Natural killer cell treated with Interleukin-12 subunit alpha and Interleukin-12 subunit beta and Interleukin-15 and Interleukin-18, amount 100 ng/mL, for 72 hours (primary cell): ENCODE measurements at places on chromosomes 1 and 21. TPM values are rescaled to one million over a fixed set of nuclear protein-coding genes. Genes with fewer than 3 reads are reported as not detected.

The FGR gene
- 60.0 TPM for total RNA-seq

The WDR64 gene
- total RNA-seq: not detected

The PLXNA2 gene
- total RNA-seq: 1.3 TPM

The SLAMF9 gene
- not detected for total RNA-seq

The OR2G6 gene
- not detected for total RNA-seq

The ZNF593OS gene
- total RNA-seq: not detected

The SPATA45 gene
- total RNA-seq: 0.86 TPM

The ITPKB gene
- 35.2 TPM for total RNA-seq
